Activated CD4-positive, alpha-beta T cell treated with anti-CD3 and anti-CD28 coated beads for 36 hours (primary cell): ENCODE measurements at places on chromosomes 13 and 19. TPM values are rescaled to one million over a fixed set of nuclear protein-coding genes. Genes with fewer than 3 reads are reported as not detected.

The IFNL1 gene
- total RNA-seq = 0.51 TPM

DNA sequence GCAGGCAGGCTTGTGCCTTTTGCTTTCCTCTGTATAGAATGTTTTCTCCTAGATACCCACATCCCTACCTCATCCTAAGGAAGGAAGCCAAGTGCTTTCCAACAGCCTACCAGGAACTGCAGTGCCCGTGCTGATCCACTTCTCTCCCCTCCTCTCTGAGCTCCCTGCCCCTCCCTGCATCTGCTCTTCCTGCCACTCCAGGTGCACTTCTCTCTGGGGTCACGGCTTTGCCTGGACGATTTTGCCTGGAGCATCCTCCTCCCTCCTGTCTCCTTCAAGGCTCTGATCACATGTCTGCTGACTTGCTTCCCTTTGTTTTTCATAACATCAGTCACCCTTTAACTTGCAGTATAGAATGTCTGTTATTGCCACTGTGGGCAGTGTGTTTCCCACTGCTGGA, 34.7 kb upstream of the IRS2 start:
- no peaks in the 10 kb centered on the region for H3K36me3 ChIP-seq
- H3K27ac ChIP-seq = no peak overlapping the region
- H3K4me3 ChIP-seq = no peak overlapping the region
- DNase-seq = no peak
- H3K4me1 ChIP-seq = no peaks in the 10 kb centered on the region

DNA sequence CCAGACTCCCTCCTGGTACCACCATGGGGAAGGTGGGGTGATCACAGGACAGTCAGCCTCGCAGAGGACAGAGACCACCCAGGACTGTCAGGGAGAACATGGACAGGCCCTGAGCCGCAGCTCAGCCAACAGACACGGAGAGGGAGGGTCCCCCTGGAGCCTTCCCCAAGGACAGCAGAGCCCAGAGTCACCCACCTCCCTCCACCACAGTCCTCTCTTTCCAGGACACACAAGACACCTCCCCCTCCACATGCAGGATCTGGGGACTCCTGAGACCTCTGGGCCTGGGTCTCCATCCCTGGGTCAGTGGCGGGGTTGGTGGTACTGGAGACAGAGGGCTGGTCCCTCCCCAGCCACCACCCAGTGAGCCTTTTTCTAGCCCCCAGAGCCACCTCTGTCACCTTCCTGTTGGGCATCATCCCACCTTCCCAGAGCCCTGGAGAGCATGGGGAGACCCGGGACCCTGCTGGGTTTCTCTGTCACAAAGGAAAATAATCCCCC, 505 bp upstream of the CEACAM5 start:
- H3K27ac ChIP-seq = no peak overlapping the region
- peaks cover 3% of the 10 kb centered on the region for H3K4me1 ChIP-seq
- no peaks in the 10 kb centered on the region for H3K36me3 ChIP-seq
- no peak overlapping the region for H3K4me3 ChIP-seq

DNA sequence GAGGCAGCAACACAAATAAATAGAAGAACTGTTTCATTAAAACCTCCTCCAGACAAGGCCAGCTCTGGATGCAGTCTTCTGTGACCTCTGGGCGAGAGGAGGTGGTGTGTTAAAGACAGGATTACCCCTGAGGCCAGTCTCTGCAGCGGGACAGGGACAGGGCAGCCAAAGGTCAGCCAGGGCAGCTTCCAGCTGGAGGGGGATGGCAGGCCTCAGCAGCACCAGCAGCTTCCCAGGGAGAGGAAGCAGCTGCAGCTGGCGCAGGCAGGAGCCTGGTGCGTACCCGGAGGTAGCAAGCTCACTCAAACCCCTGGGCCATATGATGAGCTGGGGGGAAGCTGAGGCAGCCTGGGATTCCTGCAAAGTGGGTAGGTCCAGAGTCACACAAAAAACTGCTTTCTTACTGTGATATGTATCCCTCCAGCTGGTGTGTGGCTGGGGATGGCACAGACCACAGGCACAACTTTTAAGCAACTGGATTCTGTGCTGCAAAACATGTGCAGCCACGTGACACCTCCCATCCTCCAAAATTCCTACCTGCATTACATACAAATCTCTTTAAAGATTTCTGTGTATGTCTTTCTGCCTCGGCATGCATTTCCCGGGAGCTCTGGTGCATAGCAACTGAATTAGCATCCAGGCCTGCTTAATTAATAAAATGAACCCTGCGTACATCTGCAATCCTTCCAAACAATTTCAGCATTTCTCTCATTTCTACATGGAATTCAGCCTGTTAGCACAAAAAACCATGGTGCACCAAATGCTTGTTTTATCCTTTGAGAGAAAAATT, 238.3 kb upstream of the MAB21L1 start:
- H3K27ac ChIP-seq = no peak overlapping the region
- no peaks in the 10 kb centered on the region for H3K4me1 ChIP-seq
- H3K4me3 ChIP-seq = no peak overlapping the region
- H3K27me3 ChIP-seq = peaks cover 2% of the 10 kb centered on the region

GRCh38 chr13:76864259-76864658, 21.9 kb downstream of the KCTD12 start:
- no peaks in the 10 kb centered on the region for H3K36me3 ChIP-seq
- H3K4me3 ChIP-seq = no peak overlapping the region
- DNase-seq = no peak
- no peak overlapping the region for H3K27ac ChIP-seq

The CGB2 gene
- total RNA-seq = not detected

GRCh38 chr19:9986787-9987281, 23.5 kb downstream of the COL5A3 start:
- H3K27me3 ChIP-seq = peaks cover 2% of the 10 kb centered on the region
- no peak overlapping the region for H3K27ac ChIP-seq
- no peak for DNase-seq
- no peak overlapping the region for H3K4me3 ChIP-seq
- H3K4me1 ChIP-seq = no peaks in the 10 kb centered on the region
- H3K36me3 ChIP-seq = no peaks in the 10 kb centered on the region

- H3K36me3 ChIP-seq = no peaks in the 10 kb centered on the region
- no peaks in the 10 kb centered on the region for H3K4me1 ChIP-seq
- no peak for DNase-seq
- H3K27me3 ChIP-seq = peaks cover 7% of the 10 kb centered on the region
- H3K4me3 ChIP-seq = no peak overlapping the region
- H3K27ac ChIP-seq = no peak overlapping the region
Measured at GRCh38 chr13:28958441-28958840, 138.3 kb downstream of the MTUS2 start.

- H3K27me3 ChIP-seq = no peaks in the 10 kb centered on the region
- H3K36me3 ChIP-seq = peaks cover 2% of the 10 kb centered on the region
- peak; percentile 99 for DNase-seq
- H3K4me1 ChIP-seq = peaks cover 15% of the 10 kb centered on the region
Measured at GRCh38 chr19:8592231-8593009, 15.2 kb upstream of the MYO1F start.

DNA sequence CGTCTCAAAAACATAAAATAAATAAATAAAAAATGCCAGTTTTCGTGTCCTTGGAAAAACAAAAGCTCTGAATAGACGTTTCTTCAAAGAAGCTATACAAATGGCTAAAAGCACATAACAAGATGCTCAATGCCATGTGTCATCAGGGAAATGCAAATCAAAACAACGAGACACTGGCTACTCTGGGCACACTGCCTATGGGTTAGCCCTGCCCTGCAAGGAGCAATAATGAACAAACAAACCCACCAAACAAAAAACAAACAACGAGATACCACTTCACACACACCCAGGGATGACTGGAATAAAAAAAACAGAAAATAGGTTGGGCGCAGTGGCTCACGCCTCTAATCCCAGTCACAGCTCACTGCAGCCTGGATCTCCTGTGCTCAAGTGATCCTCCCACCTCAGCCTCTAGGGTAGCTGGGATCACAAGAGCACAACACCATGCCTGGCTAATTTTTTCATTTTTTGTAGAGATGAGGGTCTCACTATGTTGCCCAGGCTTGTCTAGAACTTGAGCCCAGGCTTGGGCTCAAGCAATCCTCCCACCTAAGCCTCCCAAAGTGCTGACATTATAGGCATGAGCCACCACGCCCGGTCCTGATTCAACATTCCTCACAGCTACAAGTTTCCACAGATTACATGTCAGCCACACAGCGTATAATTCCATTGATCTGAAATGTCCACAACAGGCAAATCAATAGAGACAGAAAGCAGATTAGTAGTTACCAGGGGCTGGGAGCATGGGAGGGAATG, 15.5 kb upstream of the ISYNA1 start:
- no peak overlapping the region for H3K4me3 ChIP-seq
- no peaks in the 10 kb centered on the region for H3K4me1 ChIP-seq
- no peak for DNase-seq
- H3K36me3 ChIP-seq = peaks cover 15% of the 10 kb centered on the region
- no peaks in the 10 kb centered on the region for H3K27me3 ChIP-seq
- H3K27ac ChIP-seq = peak overlapping the region; percentile 3

- peak; percentile 86 for DNase-seq
- H3K4me1 ChIP-seq = peaks cover 15% of the 10 kb centered on the region
- H3K36me3 ChIP-seq = peaks cover 36% of the 10 kb centered on the region
- peak overlapping the region; percentile 99 for H3K27ac ChIP-seq
- no peaks in the 10 kb centered on the region for H3K27me3 ChIP-seq
Measured at GRCh38 chr19:27793128-27793643, 1419.8 kb downstream of the UQCRFS1 start.

DNA sequence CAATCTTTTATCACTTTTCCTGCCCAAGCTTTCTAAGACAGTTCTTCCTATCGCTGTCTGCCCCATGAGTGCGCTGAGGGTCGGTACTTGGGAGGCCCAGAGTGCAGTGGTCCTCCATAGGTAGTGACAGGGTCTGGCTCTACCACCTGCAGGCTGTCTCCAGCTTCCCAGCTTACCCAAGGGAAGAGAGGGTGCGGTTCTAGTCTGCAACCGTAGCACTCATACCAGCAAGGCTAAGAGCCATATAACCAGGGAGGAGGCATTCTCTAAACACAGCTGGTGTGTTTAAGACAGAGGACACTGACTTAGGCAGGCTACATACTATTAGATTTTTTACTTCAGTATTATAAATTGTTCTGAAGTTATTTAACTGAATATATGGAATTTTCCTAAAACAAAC, 8.2 kb downstream of the PROZ start:
- H3K27me3 ChIP-seq = no peaks in the 10 kb centered on the region
- H3K36me3 ChIP-seq = peaks cover 32% of the 10 kb centered on the region
- H3K4me3 ChIP-seq = no peak overlapping the region
- H3K4me1 ChIP-seq = peaks cover 19% of the 10 kb centered on the region
- no peak for DNase-seq

The TMEM272 gene
- total RNA-seq = 0.18 TPM

DNA sequence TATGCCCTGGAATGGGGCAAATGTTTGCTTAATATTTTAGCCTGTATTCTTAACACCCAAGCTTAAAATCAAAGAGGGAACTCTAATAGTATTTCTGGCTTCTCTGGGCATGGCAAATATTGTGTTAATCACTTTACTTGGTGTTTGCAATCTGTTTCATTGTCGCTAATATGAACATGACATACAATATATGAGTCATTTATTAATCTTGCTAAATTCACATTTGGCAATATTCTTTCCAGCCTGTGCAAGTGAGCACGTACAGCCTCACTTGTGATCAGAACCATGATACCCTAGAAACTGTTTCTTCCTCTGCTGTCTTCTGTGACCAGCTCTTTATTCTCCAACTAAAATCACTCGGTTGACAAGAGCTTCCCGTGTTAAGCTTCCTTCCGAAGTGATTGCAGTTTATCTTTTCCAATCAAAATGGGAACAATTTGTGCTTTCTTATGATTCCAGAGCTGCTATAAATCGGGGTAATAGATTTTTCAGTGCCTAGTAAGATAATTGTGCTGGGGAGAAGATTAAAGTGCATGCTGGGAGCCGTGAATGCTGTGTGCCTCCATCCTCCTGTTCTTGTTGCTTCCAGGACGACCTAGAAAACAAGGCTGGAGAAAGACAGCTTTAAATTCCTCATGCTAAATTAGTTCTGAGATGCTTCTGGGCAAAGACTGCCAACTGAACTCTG, 153.0 kb upstream of the TMTC4 start:
- H3K27ac ChIP-seq = no peak overlapping the region
- H3K27me3 ChIP-seq = peaks cover 7% of the 10 kb centered on the region
